CD4-positive, alpha-beta T cell treated with Interferon alpha-2 for 1 hour (primary cell): ENCODE measurements at places on chromosomes 12 and 14.

GRCh38 chr12:89309440-89309802, 42.9 kb downstream of the DUSP6 start:
- DNase-seq = no peak

DNA sequence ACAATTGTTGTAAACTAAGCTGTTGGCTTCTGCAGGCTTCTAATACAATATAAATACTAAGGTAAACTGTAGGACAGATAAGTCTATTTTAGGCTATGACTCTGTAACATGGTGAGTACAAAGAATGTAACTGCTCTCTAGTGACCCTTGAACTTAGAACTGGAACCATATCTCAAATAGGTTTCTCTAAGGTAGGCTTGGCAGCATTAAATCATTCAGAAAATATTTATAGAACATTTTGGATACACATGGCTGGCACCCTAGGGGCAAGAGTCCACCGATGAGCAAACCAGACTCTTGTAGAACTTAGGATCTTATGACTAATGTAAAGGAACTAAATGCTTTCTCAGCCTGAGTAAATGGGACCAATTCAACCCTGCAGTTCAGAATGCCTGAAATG, 19.4 kb upstream of the SLC25A3 start:
- DNase-seq = no peak

DNA sequence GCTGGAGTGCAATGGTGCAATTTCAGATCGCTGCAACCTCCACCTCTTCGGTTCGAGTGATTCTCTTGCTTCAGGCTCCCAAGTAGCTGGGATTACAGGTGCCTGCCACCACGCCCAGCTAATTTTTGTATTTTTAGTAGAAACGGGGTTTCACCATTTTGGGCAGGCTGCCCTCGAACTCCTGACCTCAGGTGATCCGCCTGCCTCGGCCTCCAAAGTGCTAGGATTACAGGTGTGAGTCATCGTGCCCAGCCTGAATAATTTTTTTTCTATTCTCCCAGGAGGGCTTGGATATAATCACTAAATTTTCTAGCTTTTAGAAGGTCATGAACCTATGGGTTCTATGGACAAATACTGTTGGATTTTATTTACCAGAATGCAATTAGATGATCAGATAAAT, 44.7 kb upstream of the GNPNAT1 start:
- no peak for DNase-seq

GRCh38 chr12:93712200-93712599, 35.0 kb downstream of the CRADD start:
- DNase-seq = no peak

- DNase-seq = no peak
Observed at GRCh38 chr12:112167718-112168525, 42.6 kb downstream of the TRAFD1 start.

DNA sequence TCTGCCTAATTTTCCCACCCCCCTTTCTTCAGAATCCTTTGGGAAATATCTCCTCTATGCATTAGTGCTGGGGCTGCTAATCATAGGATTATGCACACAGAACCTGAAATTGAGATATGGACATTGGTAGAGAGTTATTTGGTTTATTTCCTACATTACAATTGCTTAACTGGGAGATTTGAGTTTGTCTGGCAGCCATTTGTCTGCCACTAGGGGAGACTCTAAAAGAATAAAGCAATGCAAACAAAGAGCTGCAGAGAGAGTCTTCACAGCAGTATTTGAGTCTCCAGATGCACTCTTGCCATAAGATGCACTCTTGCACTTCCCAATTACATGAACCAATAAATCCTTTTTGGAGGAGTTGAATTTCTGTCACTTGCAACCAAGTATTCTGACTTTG, 12.0 kb upstream of the PCNX4 start:
- no peak for DNase-seq

GRCh38 chr12:31562594-31563328, 28.2 kb downstream of the DENND5B start:
- DNase-seq = no peak

- DNase-seq = no peak
Observed at GRCh38 chr12:73598626-73599025, 939.0 kb upstream of the ATXN7L3B start.

DNA sequence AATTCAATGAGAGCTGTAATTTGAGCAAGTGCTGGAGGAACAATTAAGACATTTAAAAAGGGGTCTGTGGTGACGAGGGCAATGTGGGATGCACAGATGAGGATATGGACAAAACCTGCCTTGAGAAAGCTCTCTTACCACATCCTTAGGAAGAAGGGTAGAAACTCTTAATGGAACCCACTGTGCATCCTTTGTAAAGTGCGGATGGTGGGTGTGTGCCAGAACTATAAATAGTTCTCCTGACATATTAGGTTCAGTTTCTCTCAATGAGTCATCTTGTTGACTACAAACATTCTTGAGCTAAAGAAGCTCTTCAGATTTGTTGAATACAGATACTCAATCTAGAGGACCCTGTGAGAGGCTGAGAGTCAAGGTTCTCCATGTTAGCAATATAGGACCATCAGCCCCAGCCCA, 106.1 kb upstream of the ANO4 start:
- no peak for DNase-seq

- DNase-seq = no peak
Observed at GRCh38 chr12:101832030-101832429, 1.3 kb upstream of the GNPTAB start.

DNA sequence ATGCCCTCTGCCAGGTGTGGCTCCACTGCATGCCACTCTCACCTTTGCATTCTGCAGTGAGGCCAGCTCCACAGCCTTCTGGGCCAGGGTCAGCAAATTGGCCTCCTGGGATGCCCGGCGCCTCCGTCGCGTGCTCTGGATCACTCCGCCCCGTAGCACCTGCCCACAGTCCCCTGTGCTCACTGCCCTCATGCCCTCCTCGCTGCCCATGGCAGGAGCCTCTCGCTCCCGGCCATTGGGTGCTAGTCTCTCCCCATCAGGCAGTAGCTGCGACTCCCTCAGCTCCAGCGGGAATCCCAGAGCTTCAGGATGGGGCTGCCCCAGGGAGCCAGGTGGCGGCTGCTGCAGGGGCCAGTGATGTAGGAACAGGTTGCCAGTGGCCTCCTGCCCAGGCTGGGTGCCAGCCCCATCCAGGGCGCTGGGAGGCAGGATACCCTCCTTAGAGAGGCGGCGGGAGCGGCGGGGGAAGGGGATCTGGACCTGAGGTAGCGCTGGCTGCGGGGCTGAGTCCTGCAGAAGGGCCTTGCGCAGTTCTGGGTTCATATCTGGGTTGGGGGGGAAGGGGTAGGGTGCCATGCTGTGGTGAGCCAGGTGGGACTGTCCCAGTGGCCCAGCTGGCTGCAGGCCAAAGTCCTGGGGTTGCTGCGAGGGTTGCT, 24.5 kb upstream of the PNMA1 start:
- no peak for DNase-seq

DNA sequence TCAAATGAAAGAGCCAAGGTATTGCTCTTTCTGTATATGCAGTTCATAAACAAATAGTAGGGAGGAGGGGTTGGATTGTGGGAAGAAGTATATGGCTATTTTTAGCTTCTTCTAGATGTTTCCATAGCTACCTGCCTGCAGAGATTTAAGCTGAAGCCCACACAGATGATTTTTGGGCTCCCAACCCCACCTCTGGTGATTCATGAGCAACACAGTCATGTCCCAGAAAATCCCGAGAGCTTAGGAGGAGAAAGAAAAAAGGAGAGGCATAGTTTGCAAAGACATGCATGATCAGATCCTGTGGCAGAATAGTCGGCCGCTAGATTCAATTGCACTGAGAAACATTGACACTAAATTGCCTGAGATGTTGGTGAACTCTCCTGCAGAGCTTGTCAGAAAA, 13.8 kb downstream of the TESPA1 start:
- DNase-seq = no peak

DNA sequence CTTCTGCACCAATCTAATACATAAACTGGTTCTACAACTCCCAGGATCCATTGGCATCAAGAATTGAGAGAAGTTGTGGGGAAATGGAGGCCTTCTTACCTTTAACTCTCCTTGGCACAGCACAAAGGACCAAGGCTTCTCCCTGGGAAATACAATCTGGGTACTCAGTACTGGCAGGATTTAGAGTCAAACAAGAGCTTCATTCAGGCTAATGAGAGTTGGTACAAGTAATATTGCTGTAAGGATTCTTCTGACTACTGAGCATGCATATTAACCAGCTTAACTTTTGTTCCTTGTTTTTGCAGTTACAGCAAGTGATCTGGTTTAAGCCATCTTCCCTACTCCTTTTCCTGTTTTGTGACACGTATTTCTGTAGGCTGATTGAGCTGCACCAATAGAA, 76.2 kb upstream of the FERMT2 start:
- no peak for DNase-seq

GRCh38 chr14:52222901-52223300, 44.6 kb upstream of the PTGDR start:
- no peak for DNase-seq

- no peak for DNase-seq
Observed at GRCh38 chr12:132954471-132955048, 1.5 kb downstream of the ZNF605 start.

GRCh38 chr14:81319946-81320345, 80.2 kb downstream of the STON2 start:
- DNase-seq = no peak
